ENCODE measurements at places on chromosomes 12 and 14.

DNA sequence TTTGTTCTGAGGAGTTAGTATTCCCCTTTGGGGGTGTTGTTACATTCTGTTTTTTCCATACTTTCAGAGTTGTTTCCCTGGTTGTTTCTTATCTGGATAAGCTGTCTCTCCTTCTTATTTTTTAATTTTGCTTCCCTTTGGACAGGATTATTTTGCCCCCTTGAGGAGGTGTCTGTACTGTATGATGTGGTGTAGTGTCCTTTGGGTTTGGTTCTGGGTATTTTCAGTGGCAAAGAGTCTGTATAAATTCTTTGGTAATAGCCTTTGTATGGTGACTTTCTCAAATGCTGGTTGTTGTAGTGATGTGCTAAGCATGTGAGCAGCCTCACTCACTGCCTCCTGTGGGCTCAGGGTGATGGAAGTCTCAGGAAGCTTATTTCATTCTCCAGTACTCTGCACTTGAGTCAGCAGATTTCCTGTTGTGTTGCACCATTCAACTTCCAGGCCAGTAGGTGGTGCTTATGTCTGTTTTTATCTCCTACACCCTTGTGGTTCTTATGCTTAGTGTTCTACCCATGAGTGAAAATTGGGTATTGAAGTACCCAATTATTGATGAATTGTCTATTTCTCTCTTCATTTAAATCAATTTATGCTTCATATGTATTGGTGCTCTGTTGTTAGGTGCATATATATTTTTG is 103.3 kb upstream of the PMCH start:
- no peak for DNase-seq

DNA sequence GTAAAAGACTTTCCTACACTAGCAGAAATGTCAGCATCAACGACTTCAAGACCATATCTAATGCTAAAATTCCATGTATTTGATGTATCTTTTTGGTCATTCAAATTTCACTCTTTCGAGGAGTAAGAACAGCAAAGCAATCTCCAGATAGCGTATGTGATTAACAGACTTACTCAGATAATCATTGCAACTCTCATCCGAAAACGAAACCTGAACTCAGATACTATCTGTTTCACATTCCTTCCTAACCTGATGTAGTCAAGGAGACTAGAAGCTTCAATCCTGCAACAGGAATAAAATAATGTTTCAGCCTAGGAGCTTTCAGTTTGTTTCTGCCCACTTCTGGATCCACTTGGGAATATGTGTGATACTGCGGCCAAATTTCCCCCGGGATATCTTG is 286.3 kb downstream of the NUAK1 start:
- DNase-seq, result no peak

DNA sequence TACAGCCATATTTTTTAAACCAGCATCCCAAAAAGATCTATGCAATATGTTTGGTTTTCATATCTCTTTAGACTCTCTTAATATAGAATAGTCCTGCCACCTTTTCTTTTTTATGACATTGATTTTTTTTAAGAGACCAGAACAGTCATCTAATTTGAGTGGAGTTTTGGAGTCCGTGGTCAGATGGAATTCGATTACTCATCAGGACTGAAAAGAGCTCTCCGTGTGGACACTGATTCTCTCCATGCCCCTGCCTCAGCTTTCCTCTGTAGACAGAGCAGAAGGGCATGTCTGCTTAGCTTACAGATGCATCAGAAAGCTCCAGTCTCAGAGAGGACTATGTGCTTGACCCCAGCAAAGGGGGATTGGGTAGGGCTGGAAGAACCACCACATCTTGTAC is 27.8 kb downstream of the SMCO2 start:
- peak; percentile 44 for DNase-seq

- no peak for DNase-seq
Measured at GRCh38 chr12:53944209-53944608, 5.6 kb downstream of the HOXC13 start.

DNA sequence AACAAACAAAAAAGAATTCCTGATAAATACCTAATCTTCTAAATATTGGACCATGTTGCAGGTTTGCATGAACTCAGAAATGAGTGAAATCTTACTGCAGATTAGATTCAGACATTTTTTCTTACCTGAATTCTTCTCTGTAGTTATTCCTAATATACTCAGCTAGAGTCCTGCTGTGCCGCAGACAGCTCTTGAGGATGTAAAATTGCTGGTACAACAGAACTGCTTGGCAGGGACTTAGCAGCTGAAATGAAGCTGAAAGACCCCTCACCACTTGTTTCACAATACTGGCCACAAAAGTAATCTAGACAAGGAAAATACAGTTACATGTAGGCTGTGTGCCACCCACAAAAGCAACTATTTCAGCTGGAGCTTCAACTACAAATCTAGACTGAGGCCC is 48.3 kb upstream of the KICS2 start:
- no peak for DNase-seq

- DNase-seq, result no peak
Measured at GRCh38 chr12:43206396-43206795, 345.6 kb downstream of the ADAMTS20 start.

DNA sequence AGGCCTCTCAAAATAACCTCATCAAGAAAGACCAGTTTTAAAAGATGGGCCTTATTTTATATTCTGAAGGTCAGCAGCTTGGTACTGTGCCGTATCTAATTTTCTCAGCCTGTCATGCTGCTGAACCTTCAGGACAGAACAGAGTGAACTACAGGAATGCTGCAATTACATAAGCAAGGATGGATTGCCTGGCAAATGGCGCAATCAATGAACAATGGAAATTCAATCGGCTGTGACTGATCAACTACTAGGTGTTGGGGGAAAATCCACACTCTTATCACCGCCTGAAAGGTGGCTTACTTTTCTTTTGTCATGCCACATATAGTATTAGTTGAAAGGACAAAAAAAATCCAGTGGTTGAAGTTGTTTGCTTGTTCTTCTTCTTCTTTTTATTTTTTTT is 8.5 kb downstream of the ACSS3 start:
- no peak for DNase-seq

DNA sequence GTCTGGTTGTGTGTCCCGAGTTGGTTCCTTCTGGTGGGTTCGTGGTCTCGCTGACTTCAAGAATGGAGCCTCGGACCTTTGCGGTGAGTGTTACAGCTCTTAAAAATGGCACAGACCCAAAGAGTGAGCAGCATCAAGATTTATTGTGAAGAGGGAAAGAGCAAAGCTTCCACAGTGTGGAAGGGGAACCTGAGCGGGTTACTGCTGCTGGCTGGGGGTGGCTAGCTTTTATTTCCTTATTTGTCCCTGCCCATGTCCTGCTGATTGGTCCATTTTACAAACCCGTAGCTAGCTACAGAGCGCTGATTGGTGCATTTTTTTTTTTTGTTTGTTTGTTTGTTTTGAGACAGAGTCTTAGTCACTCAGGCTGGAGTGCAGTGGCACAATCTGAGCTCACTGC is 29.3 kb downstream of the FGF6 start:
- no peak for DNase-seq

- DNase-seq, result no peak
Measured at GRCh38 chr12:10726945-10727344, 3.8 kb upstream of the YBX3 start.

- DNase-seq, result no peak
Measured at GRCh38 chr12:63457857-63458256, 210.4 kb downstream of the DPY19L2 start.

GRCh38 chr12:93128332-93128707 is 199.2 kb upstream of the EEA1 start:
- DNase-seq, result no peak

DNA sequence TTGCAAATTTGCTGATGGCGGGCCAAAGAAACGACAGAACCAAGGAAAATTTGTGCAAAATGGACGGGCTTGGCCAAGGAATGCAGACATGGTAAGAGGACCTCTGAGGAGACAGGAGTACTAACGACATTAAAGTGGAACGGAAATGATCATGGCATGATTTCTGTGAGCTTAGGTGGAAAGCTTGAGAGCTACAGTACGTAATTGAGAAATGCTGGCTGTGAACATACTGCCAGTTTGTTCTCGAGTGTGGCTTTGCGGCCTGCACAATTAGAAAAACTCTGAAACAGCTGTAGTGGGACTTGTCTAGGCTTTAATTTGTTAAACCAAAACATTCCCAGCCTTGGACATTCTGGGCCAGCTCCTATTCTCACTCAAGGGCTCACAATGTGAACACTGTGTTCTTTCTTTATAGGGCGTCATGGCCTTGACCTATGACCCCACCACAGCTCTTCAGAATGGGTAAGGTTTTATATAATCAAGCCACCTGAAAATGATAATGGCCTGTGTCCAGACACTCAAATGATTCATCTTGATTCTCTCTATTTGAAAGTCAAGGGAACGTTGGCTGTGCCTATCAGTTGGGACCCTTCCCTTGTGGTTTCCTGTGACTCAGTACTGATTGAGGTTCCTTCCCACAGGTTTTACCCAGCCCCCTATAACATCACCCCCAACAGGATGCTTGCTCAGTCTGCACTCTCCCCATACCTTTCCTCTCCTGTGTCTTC is 48.5 kb downstream of the BAZ2A start:
- DNase-seq, result no peak

- DNase-seq, result no peak
Measured at GRCh38 chr12:14257303-14257733, 108.2 kb upstream of the ATF7IP start.

DNA sequence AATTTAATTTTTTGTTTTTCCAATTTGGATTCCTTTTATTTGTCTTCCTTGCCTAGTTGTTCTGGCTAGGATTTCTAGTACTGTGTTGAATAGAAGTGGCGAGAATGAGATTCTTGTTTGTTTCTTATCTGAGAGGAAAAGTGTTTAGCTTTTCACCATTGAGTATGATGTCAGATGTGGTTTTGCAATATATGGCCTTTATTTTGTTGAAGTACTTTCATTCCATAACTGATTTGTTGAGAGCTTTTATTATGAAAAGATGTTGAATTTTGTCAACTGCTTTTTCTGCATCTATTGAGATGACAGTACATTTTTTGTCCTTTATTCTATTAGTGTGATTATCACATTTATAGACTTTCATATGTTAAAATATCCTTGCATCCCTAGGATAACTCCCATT is 462.0 kb downstream of the CCDC91 start:
- no peak for DNase-seq

GRCh38 chr12:77686760-77687159 is 143.9 kb upstream of the NAV3 start:
- DNase-seq, result no peak

DNA sequence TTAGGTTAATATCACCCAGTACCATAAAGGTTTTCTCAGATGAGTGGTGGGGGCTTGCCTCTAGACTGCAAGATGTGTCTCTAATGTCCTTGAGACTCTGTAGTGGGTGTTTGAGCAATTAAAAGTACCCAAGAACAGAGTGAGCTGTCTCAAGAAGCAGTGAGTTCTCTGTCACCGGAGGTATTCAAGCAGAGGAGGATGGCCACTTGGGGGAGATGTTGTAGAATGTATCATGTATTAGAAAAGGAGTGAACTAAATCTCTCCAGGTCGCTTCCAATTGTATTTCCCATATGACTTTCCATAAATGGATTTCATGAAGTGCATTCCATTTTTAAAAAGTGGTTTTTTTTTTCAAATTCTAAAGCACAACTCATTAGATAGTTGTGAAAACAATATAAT is 35.0 kb downstream of the SLC17A8 start:
- no peak for DNase-seq
